ENCODE measurements at places on chromosomes 16 and 17.
A peak's percentile ranks its signal among the peaks of the same experiment; 100 is the strongest.

DNA sequence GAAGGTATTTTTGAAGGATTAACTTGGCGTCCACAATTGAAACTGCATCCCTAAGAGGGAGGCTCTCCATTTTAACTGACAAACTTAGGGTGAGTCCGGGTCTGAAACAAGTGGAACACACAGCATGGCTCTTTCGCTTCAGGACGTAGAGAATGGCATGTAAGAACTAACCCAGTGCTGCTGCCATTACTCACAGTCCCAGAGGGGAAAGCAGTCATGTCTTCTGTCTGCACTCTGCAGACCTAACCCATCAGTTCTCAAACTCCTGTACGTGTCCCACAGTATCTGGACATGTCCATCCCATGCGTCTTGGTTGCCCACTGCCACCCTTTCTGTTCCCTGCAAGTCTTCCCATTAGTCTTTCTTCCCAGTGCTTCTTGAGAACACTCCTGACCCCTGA is 563 bp downstream of the ST6GALNAC1 start:
- DNase-seq = no peak

DNA sequence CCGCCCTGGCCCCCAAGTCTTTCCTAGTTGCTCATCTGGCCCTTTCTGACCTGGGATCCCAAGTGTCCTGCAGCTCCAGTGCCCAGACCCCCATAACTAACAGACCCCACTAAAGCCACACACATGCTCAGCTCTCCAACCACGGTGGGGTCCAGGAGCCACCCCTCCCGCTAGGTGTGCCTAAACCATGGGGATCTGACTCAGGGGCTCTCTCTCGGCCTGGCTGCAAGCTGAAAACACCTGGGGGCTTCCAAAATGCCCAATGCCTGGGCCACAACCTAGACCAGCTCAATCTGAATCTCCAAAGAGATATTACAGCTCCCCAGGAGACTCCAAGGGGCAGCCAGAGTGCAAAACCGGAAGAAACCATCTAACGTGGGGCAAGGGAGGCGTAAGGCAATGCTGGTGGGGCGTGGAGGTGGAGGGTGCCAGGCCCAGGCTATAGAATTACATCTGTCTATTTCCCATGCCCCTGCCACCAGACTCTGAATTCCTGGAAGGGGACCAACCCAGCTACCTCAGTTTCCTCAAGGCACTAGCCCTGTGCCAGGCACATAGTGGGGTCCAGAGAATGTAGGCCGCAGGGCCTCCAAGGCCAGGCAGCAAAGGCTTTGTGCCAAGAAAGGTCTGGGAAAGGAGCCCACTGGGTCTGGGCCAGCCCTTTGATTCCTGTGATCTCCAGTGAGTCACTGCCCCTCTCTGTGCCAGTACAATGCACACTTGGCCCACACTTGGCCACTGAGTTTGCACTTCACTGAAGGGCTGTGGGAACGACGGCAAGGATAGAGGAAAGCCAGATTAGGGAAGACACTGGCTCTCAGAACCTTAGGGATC is 3.3 kb downstream of the CD2BP2 start:
- peak; percentile 41 for DNase-seq

DNA sequence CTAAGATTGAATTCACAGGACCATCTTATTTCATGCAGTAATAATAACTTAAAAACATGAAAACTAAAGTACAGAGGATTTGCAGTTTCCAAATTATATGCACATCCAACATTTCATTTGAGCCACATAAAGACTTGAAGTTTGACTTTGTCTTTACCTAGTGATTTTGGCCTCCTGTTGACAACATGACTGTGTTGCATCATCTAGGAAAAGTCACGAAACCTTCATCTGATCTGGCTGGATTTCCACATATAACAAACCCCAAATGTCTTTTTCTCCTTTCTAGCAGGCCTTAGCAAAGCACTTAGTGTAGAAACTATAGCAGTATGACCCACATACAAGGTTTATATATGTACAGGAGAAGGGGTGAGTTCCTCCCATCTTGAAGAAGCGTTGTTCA is 406.5 kb upstream of the CDH5 start:
- no peak for DNase-seq

- no peak for DNase-seq
Measured at GRCh38 chr17:10126616-10127501, 71.5 kb downstream of the GAS7 start.

DNA sequence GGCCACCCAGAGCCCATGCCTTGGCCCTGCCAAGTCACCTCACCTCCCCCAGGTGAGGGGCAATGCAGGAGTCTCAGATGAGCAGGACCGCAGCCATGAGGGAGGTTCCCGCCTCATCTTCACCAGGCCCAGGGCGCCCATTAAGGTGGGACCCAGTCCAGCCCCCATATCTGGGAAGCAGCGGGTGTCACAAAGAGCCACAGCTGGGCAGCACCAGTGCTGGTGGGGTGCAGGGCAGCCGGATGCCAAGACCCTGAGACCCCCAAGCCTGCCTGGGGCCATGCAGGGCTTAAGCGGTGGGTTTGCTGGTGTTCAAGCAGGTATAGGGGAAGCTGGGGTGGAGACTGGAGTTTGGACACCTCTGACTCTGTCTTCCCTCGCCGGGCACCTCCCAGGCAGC is 237.8 kb upstream of the GSE1 start:
- no peak for DNase-seq

DNA sequence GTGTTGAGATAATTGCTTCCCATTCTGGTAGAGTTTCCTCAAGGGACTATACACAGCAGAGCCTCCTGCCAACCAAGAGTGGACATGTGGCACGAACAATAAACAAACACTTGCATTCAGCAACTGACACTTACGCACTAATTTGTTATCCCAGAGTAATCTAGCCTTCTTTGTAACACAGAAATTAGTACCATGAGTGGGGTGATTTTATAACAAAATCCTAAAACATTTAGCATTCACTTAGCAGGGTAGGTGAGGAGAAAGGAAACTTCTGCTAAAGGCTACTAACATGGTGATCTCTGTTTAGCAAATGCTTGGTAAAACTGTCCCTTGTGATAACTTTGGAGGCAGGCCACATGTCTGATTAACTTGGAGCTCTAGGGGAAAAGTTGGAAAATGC is 325.2 kb downstream of the HS3ST4 start:
- DNase-seq = no peak

DNA sequence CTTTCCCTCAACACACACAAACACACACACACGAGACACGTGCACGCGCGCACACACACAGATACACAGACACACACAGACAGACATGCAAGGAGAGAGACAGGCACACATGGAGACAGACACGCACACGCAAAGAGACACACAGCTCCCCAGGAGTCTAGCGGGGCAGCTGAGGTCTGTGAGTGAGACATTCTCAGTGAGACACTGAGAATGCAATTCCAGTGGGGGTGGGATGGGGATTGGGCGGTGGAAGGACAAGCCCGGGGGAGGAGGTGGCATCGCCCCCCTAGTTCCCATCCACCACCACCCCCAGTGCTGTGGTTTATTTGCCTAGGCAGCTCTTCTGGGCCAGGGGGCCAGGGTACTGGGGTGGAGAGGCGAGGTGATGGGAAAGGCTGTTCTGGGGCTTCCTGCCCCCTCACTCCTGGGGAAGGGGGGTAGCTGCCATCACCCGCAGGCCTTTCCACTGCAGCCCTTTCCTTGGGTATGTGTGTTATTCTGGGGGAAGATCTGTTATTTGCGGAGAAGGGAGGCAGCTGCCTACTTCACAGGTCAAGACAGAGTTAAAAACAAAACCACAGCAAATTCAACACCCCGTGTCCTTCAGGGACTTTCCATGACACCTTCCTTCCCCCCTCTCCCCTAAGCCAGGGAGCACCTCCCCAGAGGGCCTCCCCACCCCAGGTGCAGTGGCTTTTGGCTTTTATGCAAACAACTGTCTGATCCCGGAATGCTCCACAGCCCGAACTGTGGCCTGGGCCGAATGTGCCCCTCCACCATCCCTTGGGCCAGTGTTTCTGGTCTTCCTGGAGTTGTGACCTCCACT is 18.0 kb downstream of the GRB7 start:
- DNase-seq = no peak

- DNase-seq = no peak
Measured at GRCh38 chr16:69481901-69482341, 57.5 kb downstream of the CYB5B start.

DNA sequence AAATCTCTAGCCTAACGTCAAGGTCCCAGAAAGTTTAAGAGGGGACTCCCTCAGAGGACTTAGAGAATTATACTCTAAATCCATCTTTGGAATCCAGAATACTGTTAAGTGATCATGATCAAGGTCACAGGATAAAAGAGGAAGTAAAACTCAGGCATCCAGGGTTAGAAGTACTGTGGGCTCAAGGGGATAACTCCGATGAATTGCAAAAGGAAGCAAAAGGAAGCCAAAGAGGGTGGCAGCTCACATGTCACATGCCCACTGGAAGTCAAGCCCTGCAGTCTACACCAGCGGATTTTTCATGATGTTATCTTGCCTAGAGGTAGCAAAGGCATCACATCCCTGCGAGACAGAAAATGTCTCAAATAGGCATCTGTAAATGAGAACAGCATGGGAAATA is 3.8 kb downstream of the ZNF821 start:
- DNase-seq = no peak

DNA sequence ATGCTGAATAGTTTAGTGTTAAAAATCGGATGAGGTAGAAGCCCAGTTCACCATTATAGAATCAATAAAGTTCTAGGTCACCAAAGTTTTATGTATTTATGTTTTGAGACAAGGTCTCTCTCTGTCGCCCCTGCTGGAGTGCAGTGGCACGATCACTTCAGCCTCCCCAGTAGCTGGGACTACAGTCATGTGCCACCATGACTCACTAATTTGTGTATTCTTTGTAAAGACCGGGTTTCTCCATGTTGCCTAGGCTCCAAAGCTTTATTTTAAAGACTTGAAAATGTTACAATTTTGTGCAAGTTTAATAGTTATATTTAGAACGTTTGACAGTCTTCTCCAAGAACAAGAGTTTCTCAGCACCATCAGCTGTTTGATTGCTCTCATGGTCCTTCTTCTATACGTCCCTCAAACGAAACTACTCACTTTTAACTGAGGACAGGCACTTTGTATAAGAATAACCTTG is 32.1 kb downstream of the NDE1 start:
- peak; percentile 46 for DNase-seq

DNA sequence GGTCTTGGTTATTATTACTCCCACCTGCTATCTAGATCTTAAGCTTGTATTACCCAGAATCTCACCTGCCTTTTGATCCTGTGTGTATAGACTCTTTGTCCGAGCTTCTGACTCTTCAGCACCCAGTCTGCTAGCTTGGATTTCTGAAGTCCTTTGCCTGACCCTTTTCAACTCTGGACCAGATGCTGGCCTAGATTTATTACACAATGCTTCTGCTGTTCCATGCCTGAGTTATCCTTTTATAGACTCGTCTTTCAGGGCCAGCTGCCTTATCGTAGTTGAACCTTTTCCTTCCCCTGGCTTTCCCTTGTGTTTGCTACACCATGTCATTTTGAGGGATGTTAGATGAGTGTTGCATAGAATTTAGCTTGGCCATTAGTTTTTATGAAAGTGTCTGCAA is 32.6 kb downstream of the RHOT1 start:
- no peak for DNase-seq

DNA sequence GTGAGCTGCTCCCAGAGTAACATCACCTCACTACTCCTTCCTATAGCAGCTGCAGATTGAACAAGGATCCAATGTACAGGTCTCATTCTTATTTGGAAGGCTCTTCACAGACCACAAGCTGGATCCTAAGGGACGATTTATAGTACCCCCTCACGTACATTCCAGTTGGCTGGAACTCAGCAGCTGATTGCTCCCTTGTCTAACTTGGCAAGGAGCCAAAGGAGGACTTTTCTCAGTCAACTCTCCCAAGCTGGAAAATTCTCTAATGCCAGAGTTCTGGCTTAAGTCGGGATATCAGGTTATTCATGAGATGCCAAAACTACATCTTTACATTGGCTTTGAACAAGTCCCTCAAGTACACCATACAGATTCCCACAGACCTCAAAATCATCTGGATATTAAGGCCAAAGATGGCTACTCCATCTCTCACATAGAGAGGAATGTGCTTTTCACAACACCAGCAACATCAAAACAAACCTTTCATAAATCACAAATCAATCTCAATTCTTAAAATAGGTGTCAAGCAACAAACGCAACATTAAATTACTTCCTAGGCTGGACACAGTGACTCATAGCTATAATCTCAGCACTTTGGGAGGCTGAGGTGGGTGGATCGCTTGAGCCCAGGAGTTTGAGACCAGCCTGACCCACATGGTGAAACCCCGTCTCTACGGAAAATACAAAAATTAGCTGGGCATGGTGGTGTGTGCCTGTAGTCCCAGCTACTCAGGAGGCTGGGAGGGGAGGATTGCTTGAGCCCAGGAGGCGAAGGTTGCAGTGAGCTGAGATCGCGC is 39.3 kb downstream of the SMG6 start:
- no peak for DNase-seq
